ENCODE measurements at places on chromosomes 3 and 15. TPM values are rescaled to one million over a fixed set of nuclear protein-coding genes. Genes with fewer than 3 reads are reported as not detected.

ADGRG7 gene
- total RNA-seq: not detected

TGFBR2 gene
- 261 TPM for total RNA-seq

KLHL6 gene
- total RNA-seq: 18.7 TPM

TMEM207 gene
- total RNA-seq: not detected

IGF2BP2 gene
- total RNA-seq: 30.0 TPM

ZNF660 gene
- total RNA-seq: 3.6 TPM

APOD gene
- 996 TPM for total RNA-seq

GBE1 gene
- 134 TPM for total RNA-seq

ABHD5 gene
- 110 TPM for total RNA-seq

SETD5 gene
- 211 TPM for total RNA-seq

NMD3 gene
- 58.0 TPM for total RNA-seq

NOX5 gene
- 0.44 TPM for total RNA-seq

PLSCR5 gene
- not detected for total RNA-seq

EPB42 gene
- total RNA-seq: 2.4 TPM

IQCF5 gene
- not detected for total RNA-seq

PDIA5 gene
- 12.2 TPM for total RNA-seq

C3orf20 gene
- 0.16 TPM for total RNA-seq

TTLL13 gene
- total RNA-seq: 0.51 TPM

PLOD2 gene
- 89.2 TPM for total RNA-seq

STRIT1 gene
- total RNA-seq: not detected

KNL1 gene
- 0.49 TPM for total RNA-seq

MRAS gene
- 134 TPM for total RNA-seq

GOLGA6B gene
- total RNA-seq: not detected

VGLL3 gene
- 77.1 TPM for total RNA-seq

LRRIQ4 gene
- 0.38 TPM for total RNA-seq

ACP3 gene
- 1.1 TPM for total RNA-seq

MYO5A gene
- 97.7 TPM for total RNA-seq

CADPS gene
- total RNA-seq: not detected

MUSTN1 gene
- total RNA-seq: 13.0 TPM

GLDN gene
- 86.1 TPM for total RNA-seq

HTD2 gene
- total RNA-seq: 18.6 TPM

ZNF385D gene
- 4.2 TPM for total RNA-seq

SPINK8 gene
- total RNA-seq: not detected

CYP8B1 gene
- not detected for total RNA-seq

PCLAF gene
- not detected for total RNA-seq

P2RY14 gene
- 10.1 TPM for total RNA-seq

AMT gene
- 1.4 TPM for total RNA-seq

EHHADH gene
- total RNA-seq: 12.3 TPM

TMCO5A gene
- not detected for total RNA-seq

SPTBN5 gene
- total RNA-seq: 1.5 TPM

RAD54L2 gene
- 18.1 TPM for total RNA-seq

SNTN gene
- not detected for total RNA-seq

AKAP13 gene
- 189 TPM for total RNA-seq

GOLGA6L7 gene
- not detected for total RNA-seq

MAGI1 gene
- 56.9 TPM for total RNA-seq

IGDCC3 gene
- not detected for total RNA-seq

NEDD4 gene
- total RNA-seq: 18.1 TPM

SCG3 gene
- total RNA-seq: not detected

PLA2G4E gene
- not detected for total RNA-seq

PAK6 gene
- 4.1 TPM for total RNA-seq

MEX3B gene
- total RNA-seq: 2.0 TPM

RAD18 gene
- 8.2 TPM for total RNA-seq

ALPK3 gene
- total RNA-seq: 12.7 TPM

TMC3 gene
- not detected for total RNA-seq

ITPR1 gene
- total RNA-seq: 58.8 TPM

SLC51A gene
- not detected for total RNA-seq
